ENCODE measurements at places on chromosomes 1 and 21.

DNA sequence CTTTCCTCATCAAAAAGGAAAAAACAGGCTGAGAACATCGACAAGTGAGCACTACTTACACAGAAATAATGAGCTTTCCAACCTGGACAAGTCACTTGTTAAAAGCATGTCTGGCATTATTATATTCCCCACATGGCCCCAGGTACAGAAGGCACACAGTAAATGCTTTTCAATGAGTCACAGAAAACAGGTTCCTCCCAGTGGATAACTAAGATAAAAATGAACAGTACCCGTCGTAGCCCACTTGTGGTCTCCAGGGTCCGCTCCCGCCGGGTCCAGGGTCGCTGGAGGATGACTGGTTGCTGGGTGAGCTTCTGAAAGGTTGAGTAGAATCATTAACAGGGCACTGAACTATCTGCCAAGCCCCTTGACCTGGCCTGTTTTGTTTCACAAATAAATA is 186.6 kb downstream of the SIPA1L2 start:
- no peak for DNase-seq

- DNase-seq = no peak
Measured at GRCh38 chr1:211915924-211916323, 85.4 kb upstream of the LPGAT1 start.

- no peak for DNase-seq
Measured at GRCh38 chr21:33884376-33885171, 31.0 kb downstream of the ATP5PO start.

DNA sequence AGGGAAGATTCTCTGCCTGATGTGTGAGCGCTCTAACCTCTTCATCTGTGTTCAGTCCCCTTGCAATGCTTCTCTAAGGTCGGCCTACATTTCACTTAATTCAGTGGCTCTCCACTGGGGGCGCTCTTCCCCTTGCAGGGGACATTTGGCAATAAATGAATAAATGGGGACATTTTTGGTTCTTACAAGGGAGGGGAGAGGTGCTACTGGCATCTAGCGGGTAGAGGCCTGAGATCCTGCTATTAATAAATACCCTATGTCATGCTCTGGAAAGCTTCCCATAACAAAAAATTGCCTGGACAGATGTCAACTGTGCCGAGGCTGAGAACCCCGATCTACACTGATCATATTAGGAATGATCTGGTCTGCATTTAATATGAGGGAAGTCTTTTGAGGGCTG is 25.9 kb upstream of the DNAJC11 start:
- DNase-seq = peak; percentile 41

DNA sequence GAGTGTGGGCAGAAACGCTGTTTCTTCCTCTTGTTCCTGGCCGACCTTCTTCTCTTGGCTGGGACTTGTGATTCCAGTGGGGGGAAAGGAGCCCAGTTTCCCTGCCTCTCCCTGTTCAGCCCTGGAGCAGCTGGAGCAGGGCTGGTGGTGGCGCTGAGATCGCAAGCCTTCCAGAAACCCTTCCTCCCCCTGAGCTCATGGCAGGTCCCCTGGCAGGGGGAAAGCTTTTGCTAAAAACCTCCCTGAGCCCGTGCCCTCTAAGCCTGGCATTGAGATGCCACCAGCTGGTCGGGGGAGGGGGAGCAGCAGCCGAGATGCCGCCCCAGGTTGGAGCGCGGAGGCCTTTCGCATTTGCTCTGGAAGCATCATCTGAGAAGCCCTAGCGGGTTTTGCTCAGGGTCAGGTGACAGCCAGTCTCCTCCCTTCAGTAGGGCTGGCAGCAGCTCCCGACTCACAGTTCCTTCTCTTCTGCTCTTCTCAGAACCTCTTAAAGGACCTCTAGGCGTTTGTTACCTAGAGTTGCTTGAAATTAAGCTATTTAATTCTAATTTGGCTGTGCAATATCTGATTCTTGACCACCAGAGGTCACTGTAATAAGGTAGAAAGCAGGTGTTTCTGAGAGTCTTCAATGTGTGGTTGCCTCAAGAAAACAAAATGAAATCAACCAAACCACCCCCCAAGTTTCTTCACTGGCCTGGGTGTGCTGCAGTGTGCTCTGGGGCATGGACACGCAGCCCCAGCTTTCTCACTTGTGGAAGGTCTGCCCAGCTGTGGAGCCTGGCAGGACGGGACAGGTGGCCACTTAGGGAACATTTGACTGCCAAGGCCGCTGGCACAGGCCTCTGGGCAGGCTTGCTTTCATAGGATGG is 257.3 kb downstream of the CAMTA1 start:
- DNase-seq = peak; percentile 42

- no peak for DNase-seq
Measured at GRCh38 chr1:218996362-218996761, 177.3 kb upstream of the LYPLAL1 start.

DNA sequence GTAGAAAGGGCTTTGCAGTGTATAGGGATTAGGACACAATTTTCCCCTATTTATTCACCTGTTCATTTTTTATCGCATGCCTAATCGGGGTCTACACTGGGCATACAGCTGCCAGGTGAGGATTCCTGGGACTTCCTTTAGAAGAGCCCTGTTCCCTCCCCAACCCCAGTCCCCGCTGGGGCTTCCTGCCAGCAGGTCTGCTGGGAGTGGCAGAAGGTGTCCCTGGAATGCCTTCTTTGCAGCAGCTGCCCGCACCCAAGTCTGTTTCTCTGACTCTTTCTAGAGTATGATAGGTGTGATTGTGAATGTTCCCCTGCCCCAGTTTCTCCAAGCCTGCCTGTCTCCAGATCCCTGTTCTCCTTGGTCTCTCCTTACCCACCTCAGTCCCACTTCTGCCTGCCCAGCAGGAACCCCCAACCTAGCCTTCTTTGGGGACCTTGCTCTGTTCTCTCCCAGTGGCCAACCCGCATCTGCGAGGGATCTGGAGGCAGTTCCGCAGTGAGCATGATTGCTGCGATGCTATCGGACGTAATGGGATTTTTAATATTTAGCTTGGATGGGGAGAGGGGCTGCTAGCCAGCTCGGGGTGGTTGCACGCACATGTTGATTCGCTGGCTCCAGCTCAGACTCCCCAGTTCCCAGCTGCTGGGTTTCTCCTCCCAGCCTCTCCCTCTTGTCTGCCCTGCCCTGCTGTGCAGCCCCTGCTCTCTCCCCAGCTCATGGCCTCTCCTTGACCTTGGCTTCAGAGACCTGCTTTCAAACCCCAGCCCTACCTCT is 79.8 kb downstream of the EPHB2 start:
- no peak for DNase-seq

GRCh38 chr21:17631195-17631594 is 18.5 kb upstream of the BTG3 start:
- DNase-seq = no peak

DNA sequence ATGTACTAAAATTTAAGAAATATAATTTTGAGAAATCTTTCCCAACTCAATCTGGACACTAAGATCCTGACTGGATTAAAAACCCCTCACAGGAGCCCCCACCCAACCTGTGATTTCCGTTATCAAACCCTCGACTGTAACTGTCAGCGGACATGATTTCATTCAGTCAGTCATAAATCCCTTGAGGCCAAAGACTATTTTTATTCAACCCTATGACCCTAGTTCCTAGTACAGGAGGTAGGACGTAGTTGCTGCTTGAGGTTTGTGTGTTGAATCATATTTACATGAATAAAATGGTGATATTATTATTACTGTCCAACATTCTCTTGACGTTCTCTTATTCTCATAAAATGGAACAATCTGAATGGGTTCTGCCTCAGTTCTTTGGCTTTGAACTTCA is 73.1 kb upstream of the DYNLT5 start:
- DNase-seq = no peak

GRCh38 chr1:111754984-111755330 is 744 bp upstream of the DDX20 start:
- peak; percentile 85 for DNase-seq

DNA sequence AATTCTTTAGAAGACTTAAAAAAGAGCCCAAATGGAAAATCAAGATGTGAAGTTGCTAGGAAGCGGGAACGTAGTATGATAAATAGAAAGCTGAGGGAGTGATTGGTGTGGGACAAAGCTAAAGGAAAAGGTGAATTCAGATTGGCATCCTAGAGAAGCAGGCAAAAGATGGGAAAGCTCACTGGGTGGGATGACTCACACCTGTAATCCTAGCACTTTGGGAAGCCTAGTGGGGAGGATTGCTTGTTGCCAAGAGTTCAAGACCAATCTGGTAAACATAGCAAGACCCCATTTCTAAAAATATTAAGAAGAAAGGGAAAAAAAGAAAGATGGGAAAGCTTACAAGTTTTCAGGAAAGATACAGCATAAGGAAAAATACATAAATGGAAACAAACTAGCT is 1.8 kb downstream of the MRPS21 start:
- no peak for DNase-seq

DNA sequence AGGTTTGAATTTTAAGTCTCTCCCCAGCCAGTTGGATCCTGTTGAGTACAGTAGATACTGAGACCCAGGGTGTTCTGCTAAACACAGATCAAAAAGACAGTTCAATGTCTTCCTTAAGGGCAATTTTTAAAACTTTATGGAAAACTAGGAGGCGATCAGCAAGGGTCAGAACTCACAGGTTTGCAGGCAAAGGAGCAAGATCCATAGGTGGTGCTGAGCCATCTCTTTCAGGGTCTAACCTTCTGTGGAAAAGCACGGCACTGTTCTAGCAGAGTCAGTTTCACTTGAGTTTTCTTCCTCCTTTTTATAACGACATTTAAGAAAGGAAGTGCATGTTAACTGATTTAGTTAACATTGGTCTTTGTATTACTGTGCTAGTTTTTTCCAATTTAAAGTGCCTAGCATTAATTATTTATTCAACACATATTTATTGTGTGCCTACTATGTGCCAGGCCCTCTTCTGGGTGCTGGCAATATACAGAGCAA is at the start of gene CD84:
Gene CD84 (minus strand): TSS at position 281 of the 486 bp plus-strand sequence. CDS start 59 bp downstream, at position 222.
- DNase-seq = no peak

- no peak for DNase-seq
Measured at GRCh38 chr1:16246961-16247360, 10.0 kb upstream of the CPLANE2 start.

DNA sequence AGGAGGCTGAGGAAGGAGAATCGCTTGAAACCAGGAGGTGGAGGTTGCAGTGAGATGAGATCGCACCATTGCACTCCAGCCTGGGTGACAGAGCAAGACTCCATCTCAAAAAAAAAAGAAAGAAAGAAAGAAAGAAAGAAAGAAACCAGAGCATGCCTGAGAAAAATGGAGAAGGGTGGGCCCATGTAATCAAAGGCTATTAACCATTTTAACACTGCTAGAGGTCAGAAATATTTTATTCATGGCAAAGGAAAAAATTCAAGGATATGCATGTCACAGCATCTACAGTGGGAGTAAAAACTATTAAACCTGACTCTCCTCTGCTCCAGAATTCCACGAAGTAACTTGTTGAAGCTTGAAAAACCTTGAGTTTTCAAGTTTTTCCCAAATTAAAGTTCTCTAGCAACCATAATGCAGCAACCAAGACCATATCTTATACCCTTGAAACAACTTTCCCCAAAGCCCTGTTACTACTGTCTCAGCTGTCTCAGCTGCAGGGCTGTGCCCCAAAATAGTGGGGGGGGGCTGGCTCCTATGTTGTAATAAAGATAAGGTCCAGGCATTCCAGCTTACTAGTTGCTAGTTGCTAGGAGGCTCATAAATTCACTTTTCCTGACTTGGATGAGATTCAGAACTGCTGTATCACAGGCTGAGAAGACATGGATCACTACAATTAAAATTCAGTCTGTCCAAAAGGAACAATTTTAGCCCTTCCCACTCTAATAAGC is 112.9 kb upstream of the SOD1 start:
- no peak for DNase-seq

DNA sequence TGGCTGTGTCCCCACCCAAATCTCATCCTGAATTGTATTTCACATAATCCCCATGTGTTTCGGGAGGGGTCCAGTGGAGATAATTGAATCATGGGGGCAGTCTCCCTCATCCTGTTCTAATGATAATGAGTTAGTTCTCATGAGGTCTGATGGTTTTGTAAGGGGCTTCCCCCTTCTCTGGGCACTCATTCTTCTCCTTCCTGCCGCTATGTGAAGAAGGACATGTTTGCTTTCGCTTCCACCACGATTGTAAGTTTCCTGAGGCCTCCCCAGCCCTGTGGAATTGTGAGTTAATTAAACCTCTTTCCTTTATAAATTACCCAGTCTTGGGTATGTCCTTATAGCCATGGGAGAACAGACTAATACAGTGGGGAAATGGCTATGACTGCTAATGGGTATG is 72.7 kb upstream of the ZNF648 start:
- DNase-seq = no peak

DNA sequence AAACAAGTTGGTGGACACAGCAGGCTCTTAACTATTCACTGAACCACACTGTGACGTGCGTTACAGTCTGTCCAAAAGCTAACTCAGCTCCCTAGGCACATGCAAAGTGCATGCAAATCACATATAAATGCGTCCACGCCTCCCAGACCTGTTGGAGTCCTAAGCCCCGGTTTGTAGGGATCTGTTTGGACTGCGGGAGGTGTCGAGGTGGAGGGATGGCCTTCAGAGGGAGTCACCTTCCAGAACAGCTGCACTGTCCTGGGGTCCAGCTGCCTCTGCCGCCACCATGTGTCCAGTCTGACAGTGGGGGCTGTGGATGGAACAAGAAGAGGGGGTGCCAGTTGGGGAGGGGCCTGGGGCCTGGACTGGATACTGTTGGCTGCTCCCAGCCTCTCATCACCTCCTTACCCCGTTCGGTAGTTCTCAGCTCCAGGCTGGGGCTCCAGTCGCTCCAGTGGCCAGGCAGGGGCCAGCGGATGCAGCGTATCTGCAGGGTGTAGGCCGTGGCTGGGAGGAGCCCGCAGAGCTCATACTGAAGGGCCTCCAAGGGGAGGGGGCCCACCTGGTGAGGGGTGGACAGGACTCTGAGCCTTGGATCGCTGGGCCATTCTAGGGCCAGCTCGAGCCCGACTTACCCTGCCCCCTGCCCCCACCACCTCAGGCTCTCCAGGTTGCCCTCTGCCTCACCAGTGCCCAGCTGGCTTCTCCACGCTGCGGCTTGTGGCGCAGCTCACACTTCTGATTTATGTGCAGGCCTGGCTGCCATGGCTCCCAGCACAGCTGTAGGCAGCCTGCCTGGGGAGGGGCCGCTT is 7.9 kb upstream of the MRPS15 start:
- no peak for DNase-seq

DNA sequence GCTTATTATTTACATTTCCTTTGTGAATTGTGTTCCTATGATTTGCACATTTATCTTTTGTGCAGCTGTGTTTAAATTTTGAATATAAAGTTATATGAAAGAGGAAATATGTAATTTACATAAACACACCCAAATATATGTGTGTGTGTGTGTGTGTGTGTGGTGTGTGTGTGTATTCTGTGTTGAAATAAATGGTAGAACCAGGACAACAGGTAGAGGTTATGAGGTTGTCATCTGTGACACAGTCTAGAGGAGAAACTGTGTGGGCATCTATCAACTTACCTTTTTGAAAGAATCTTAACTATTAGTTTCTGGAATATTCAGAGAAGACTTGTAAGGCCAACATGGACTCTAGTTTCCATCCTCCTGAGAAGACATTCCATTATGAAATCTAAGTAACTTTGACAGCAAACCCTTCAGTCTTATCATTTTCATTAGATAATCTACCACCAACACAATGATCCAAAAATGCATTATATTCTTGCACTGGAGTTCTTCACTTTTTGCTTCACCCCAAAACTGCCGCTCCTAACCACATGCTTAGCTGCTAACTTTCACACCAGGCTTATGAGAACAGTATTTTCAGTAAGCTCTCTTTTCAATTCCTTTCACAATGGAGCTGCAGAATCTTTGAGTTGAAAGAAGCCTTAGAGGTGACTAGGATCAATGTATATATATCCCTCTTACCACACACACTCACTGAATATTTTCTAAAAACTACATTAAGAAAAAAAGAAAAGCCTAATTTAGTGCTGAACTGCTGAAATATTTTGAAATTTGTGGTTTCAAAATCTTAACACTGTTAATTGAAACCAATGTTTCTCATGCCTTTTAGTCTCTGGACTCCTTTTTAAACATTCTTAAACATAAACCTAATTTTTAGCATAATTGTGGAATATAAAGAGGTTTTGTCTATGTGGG is 21.8 kb downstream of the PTPRC start:
- no peak for DNase-seq
